ENCODE measurements at places on chromosomes 16 and 17. TPM values are rescaled to one million over a fixed set of nuclear protein-coding genes. Genes with fewer than 3 reads are reported as not detected.

The PERCC1 gene
- not detected for total RNA-seq

The OTOP2 gene
- 0.49 TPM for total RNA-seq

The OSBPL7 gene
- 1.3 TPM for total RNA-seq

The UMOD gene
- total RNA-seq: not detected

The CCDC200 gene
- total RNA-seq: not detected

The MPP3 gene
- 5.4 TPM for total RNA-seq

The CD300E gene
- total RNA-seq: not detected
